Dermis microvascular lymphatic vessel endothelial cell (primary cell): ENCODE measurements at places on chromosomes 7 and 10. TPM values are rescaled to one million over a fixed set of nuclear protein-coding genes. Genes with fewer than 3 reads are reported as not detected.

HOXA5 gene
- 4.1 and 5.3 TPM in 2 replicates for total RNA-seq

ACTR3C gene
- total RNA-seq: 4.7 and 7.1 TPM in 2 replicates

FXYD4 gene
- total RNA-seq: not detected in 2 replicates

INMT gene
- under 0.01 TPM in 1 of 2 replicates, not detected in the other for total RNA-seq

EXOC6 gene
- 292 and 311 TPM in 2 replicates for total RNA-seq

TMEM72 gene
- not detected in 2 replicates for total RNA-seq

SPDYE17 gene
- not detected in 2 replicates for total RNA-seq

SLC12A9 gene
- 28.9 and 38.9 TPM in 2 replicates for total RNA-seq

NHLRC2 gene
- total RNA-seq: 11.4 and 13.7 TPM in 2 replicates

NXPH1 gene
- not detected in 2 replicates for total RNA-seq

CACNB2 gene
- under 0.01 TPM in 1 of 2 replicates, not detected in the other for total RNA-seq

SUN3 gene
- total RNA-seq: not detected in 2 replicates

DNA sequence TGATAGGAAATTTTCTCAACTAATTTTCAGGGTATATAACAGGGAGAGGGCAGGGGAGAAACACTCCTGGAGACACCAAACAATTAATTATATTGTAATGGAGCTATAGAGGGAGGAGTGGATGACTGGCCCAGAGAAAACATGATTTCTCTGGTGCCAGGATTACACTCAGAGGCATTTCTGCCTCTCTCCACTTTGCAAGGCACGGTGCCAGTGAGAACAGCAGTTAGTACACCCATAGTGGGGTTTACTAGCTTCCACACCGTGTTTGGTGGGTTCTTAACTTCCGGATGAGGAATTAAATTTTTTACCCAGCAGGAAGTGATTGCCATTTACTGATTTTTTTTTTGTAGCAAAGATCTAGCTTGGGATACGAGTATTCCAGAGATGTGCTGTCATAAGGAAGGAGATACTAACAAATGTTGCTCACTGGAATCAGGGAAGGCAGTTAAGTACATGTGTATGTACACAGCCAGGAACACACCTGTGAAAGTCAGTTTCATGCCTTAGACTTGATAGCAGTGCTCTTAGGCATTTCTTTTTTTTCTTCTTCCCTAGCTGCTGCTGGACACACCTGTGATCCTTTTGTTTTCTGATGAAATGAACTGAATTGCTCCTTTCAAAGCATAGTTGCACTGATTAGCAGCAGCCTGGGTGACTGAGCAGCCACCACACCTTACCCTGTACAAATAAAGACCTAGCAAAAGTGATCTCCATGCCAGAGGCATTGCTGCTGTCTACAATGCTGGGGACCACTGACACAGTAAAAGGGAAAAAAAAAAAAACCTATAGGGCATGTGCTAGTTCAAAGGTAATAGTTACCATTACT, 58.1 kb downstream of the POLL start:
- DNase-seq: no peak

GRCh38 chr10:26509307-26509706, 71.2 kb downstream of the APBB1IP start:
- DNase-seq: no peak

GRCh38 chr7:116139007-116139406, 71.3 kb upstream of the TES start:
- DNase-seq: no peak

GRCh38 chr10:109765838-109766237, 157.5 kb downstream of the XPNPEP1 start:
- no peak for DNase-seq

GRCh38 chr7:137625197-137625596, 221.6 kb downstream of the DGKI start:
- DNase-seq: peak; percentile 4

- DNase-seq: peak; percentile 47
These were observed 515 bp downstream of the FASTK start for GRCh38 chr7:151080067-151080521.

DNA sequence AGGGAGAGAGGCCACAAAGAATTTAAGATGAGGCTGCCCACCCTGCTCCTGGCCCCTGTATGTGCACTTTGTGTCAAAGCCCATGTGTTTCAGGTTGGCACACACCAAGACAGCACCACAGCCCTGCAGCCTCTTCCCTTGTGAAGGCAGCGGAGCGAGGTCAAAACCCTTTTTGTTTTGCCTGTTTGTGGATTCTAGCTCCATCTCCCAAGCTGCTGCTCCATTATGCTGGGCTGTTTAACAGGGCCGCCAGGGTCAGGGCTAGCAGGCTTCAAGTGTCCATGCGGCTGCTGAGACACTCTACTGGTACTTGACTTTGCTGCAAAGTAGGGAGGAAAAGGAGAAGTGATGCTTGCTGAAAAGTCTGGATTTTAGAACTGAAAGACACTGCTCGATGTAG, 142.3 kb upstream of the EFCAB10 start:
- no peak for DNase-seq

GRCh38 chr7:36281945-36282717, 107.5 kb upstream of the ANLN start:
- DNase-seq: no peak

DNA sequence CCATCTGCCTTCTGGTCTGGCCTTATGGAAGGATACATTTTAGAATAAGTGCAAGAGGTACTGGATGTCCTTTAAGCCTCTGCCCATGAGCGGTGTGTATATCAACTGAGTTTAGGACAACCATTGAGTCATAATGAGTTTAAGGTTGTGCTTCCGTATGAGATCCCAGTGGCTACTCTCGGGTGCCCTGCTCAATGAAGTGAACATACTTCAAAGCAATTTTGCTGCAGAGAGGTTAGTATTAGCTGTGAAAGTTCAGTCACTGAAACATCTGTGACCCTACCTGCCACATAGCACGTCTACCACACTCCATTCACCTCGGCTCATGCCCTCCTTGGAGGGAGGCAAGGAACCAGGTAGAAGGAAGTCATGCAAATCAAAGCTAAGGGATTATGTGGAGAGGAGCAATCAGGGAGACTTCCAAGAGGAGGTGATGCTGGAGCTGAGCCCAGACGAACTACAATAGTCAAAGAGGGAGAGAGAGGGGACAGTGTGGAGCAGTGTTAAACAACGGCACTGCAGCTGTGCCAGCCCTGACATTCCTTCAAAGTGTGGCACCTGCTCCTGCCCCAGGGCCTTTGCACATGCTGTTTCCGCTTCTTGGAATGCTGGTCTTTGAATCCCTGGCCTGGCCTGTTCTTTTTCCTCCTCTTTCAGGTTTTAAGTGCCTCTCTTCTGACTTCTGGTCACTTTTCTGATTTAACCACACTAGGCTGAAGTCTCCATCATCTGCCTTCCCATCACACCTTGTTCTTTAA, 25.4 kb downstream of the BTBD16 start:
- no peak for DNase-seq

- DNase-seq: no peak
These were observed 74.8 kb downstream of the HIPK2 start for GRCh38 chr7:139702811-139703486.

DNA sequence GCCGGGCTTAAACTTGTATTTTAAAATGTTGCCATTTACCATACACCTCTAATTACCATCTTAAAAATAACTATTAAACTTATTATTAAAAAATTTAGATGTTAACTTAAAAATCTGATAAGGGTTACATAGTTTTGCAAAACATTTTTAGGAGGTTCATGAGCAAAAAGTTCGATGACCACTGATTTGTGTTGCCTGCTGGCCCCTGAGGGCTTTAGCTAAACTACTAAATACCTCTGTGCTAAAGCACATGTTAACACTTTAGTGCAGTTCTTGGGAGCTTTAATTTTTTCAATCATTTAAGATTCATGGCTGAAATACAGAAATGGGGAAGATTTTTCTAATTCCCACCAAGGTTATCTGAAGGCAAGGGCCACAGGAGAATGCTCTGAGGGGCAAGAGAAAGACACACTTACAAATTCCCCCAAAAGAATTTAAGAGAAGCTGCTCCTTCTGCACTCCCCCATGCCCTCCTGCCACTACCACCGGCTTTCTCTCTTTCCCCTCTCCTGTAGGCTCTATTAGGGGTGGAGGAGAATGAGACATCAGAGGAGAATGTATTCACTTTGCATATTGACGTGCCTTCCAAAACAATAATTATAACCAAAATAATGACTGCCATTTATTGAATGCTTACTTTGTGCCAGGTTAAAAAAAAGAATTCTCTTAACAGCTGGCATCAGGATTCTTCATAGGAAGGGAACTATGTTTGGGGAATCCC, 106.2 kb downstream of the RTKN2 start:
- DNase-seq: no peak

DNA sequence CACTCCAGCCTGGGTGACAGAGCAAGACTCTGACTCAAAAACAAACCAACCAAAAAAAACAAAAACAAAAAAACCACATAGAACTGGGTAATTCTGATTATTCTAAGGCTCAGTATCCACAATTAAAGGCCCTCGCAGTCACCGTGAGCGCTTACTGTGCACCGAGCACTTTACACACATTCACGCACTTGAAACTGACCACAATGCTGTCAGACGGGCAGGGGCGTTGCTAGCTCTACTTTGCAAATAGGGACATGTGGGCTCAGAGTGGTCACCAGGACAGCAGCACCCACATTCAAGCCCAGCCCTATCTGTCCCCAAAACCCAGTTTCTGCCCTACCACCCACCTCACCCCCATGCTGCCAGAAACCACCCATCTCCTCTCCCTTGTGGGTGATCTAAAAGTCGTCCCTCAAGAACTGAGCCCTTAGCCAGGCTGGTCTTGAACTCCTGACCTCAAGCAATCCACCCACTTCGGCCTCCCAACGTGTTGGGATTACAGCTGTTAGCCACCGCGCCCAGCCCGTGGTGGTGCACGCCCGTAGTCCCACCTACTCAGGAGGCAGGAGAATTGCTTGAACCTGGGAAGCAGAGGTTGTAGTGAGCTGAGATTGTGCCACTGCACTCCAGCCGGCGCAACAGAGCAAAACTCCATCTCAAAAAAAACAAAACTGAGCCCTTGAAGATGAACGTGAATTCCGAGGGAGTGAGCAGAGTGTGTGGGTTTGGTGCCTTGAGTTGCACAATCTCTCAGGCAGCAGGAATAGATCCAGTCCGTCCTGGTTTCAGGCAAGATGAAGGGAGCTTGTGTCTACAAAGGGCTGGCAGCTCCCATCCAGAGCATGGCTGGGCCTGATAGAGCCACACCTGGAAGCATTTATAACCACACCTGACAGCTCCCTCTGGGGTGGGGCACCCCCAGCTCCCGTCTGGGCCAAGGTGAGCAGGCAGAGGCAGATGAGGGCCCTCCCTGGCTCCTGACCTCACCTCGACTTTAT, 5.4 kb upstream of the HSPB1 start:
- no peak for DNase-seq

DNA sequence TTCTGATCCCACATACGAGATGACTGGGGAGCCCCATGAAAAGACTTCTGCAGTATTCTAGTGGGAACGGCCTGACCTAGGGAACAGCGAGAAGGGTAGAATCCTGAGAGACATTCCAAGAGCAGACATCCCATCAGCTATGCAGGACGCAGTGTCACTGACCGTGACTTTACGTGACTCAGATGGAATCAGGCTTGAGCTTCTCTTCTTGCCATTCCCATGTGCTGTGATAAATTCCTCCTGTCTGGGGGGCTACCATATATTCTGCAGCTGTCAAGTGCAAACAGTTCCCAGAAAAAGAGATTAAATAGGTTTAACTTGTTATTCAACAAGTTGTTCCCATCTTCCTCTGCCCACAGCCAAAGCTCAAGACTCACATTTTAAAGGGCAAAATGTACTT, 73.1 kb upstream of the PDE1C start:
- no peak for DNase-seq

DNA sequence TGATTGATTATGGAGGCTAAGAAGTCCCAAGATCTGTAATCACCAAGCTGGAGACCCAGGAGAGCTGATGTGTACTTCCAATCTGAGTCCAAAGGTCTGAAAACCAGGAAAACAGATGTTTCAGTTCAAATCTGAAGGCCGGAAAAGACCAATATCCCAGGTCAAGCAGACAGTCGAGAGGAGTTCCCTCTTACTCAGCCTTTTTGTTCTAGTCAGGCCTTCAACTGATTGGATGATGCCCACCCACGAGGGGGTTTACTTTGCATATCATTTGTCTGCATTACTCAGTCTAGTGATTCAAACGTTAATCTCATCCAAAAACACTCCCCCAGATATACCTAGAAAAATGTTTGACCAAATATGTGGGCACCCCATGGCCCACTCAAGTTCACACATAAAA, 7.4 kb upstream of the ARID5B start:
- no peak for DNase-seq

GRCh38 chr7:141541375-141541774, 9.8 kb upstream of the AGK start:
- DNase-seq: no peak

GRCh38 chr7:77430927-77431326, 14.8 kb upstream of the GSAP start:
- no peak for DNase-seq

GRCh38 chr10:128098631-128099030, 27.6 kb downstream of the MKI67 start:
- no peak for DNase-seq

DNA sequence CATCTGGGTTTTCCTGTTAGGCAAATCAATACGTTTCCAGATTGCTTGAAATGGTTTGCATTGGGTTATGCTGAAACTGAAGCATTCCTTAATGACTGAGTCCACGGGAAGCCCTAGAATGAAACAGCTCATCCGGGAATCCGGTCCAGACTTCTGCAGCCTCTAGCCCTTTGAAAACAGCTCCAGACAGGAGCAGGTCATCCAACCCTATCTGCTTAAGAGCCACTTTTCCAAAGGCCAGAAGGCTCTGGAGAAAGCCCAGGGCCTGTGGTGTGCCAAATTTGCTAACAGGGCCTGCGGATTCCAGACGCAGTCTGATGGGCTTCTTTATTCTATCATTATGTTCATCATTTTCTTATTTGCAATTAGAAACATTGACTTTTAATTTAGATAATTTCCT, 265.4 kb downstream of the SKIDA1 start:
- no peak for DNase-seq

DNA sequence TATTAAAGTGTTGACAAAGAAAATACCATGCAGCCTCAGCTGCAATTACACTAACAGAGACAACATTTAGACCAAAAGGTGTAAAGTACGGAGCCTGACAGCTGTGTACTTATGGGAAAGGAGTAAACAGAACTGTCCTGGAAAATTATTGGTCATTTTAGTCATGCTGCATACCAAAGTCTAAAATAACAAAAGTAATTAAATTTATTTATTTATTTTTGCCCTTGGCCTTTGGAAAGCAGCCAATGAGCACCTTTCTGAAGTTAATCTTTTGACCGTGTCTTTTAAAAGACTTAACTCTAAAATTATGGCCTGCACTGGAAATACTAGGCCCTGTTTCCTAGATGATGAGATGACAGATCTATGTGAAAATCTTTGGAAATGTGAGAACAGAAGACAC, 597.6 kb downstream of the NXPH1 start:
- no peak for DNase-seq
